ENCODE measurements at places on chromosomes 1 and 21.
A peak's percentile ranks its signal among the peaks of the same experiment; 100 is the strongest.

DNA sequence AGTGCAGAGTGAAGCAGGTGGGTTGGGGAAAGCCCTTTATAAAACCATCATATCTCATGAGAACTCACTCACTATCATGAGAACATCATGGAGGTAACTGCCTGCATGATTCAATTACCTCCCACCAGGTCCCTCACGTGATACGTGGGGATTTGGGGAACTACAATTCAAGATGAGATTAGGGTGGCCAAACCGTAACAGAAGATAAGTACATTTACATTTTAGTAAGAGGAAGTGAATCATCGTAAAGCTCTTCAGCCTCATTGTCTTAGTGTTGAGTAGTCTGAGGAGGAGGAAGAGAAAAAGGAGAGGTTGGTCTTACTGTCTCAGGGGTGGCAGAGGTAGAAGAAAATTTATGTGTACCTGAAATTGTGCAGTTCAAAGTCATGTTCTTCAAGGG lies 1053.4 kb upstream of the ADGRL4 start:
- no peaks in the 10 kb centered on the region for H3K36me3 ChIP-seq
- H3K27ac ChIP-seq, result no peak overlapping the region
- DNase-seq, result no peak
- no peaks in the 10 kb centered on the region for H3K4me1 ChIP-seq

DNA sequence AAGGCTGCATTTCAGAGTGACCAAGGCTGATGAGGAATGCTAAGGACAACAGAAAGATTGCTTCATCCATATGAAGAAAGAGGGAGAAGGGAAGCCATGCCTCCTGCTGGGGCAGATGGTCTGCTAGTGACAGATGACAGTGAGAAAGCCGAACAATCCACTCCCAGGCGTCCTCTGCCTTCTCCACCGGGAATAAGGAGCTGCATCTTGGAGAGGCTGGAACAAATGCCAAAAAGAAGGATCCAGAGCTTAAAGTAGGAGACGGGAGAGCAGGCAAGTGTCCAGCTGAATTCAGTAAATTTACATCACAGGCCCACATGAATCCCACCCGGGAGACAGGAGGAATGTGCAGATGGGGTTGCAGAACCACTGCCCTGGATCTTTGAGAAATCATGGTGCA lies 33.4 kb downstream of the DDX20 start:
- no peak overlapping the region for H3K27ac ChIP-seq
- no peaks in the 10 kb centered on the region for H3K36me3 ChIP-seq
- H3K27me3 ChIP-seq, result no peaks in the 10 kb centered on the region
- H3K4me3 ChIP-seq, result no peak overlapping the region
- DNase-seq, result no peak
- no peaks in the 10 kb centered on the region for H3K4me1 ChIP-seq

DNA sequence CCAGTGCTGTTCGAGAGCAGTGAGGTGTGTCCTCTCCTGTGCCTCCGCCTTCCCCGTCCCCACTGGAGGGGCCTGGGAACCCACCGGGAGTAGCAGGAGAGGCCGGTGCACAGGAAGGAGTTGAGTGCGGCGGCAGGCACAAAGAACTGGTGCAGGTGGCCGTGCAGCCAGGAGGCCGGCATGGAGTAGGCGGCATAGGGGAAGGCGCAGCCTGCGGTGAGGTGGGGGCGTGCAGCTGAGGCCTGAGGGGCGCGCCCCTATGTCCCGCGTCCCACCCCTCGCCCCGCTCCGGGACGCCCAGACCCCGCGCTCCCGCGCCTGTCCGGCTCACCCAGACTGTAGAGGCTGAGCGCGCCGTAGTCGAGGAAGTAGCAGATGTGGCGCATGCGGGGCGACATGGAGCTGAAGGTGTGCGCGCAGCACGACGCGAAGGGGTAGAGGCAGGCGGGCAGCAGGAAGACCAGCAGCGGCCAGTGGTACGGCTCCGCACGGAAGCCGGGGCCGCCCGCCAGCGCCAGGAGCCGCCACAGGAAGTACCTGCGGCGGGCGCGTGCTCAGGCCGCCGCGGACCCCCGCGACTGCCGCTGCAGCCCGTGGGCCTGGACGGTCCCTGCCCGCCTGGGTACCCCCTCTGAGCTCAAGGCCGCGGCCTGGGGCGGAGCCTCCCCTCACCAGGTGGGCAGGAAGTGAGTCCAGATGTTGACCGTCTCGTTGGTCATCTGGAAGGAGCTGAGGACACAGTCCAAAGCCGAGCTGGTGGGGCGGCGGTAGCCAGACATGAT lies 2.2 kb downstream of the PAQR6 start:
- no peak overlapping the region for H3K27ac ChIP-seq
- H3K36me3 ChIP-seq, result peaks cover 14% of the 10 kb centered on the region
- H3K27me3 ChIP-seq, result no peaks in the 10 kb centered on the region

GRCh38 chr1:226738995-226739695 lies at the start of gene ITPKB:
TSS of gene ITPKB (minus strand) at chr1:226739282. CDS start at chr1:226737458, 1,824 bp downstream.
- peak within 1 kb of the TSS; percentile 92 for H3K27ac ChIP-seq
- no peak for DNase-seq
- no peaks in the 10 kb centered on the region for H3K27me3 ChIP-seq

DNA sequence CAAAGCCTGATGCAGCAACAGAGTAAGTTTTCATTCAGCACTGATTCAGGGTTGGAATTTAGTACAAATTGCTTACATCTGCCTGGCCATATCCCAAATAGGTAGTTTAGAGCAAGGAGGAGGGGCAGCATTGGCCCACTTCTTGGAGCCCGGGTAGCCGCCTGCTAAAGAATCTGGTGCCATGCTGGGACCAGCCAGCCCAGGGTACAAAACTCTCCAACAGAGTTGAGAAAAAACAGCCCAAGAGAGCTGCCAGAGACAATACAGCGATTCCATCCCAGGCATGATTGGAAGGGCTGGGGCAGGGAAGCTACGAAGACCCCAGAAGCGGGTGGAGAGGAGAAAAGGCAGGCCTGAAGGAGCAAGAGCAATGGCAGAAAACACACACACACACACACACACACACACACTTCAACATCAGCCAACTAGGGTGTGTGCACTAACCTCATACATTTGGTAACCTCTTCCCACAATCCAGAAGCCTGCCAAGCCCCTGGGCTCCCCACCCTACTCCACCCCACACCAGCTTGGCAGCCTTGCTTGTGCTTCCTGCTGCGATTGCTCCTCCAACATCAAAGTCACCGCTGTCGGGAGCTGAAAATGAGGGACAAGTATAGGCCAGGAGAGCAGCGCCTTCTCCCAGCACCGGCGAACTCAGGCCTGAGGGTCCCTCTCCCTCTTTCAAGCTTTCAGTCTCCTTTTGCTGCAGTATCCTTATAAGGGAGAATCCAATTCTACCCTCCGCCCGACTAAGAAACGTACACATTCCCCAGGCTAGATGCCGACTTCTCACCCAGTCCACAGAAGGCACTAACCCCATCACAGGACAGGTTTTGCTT lies 1.2 kb downstream of the PIK3C2B start:
- peaks cover 18% of the 10 kb centered on the region for H3K4me1 ChIP-seq
- H3K27ac ChIP-seq, result peak overlapping the region; percentile 80
- no peaks in the 10 kb centered on the region for H3K36me3 ChIP-seq
- H3K4me3 ChIP-seq, result peak overlapping the region; percentile 97

GRCh38 chr1:55209247-55209646 lies 5.9 kb downstream of the USP24 start:
- H3K27ac ChIP-seq, result no peak overlapping the region
- no peaks in the 10 kb centered on the region for H3K36me3 ChIP-seq
- no peak for DNase-seq
- H3K4me3 ChIP-seq, result no peak overlapping the region
- peaks cover 84% of the 10 kb centered on the region for H3K4me1 ChIP-seq

Measured in thoracic aorta (tissue), 2 donors.